ENCODE measurements at places on chromosomes 5 and 9.

- no peak for DNase-seq
These were observed 14.6 kb downstream of the HSPB3 start for GRCh38 chr5:54470128-54470527.

GRCh38 chr9:127424676-127424999, 456 bp downstream of the ZNF79 start:
- DNase-seq = no peak

GRCh38 chr9:2742214-2742613, 24.9 kb downstream of the KCNV2 start:
- no peak for DNase-seq

DNA sequence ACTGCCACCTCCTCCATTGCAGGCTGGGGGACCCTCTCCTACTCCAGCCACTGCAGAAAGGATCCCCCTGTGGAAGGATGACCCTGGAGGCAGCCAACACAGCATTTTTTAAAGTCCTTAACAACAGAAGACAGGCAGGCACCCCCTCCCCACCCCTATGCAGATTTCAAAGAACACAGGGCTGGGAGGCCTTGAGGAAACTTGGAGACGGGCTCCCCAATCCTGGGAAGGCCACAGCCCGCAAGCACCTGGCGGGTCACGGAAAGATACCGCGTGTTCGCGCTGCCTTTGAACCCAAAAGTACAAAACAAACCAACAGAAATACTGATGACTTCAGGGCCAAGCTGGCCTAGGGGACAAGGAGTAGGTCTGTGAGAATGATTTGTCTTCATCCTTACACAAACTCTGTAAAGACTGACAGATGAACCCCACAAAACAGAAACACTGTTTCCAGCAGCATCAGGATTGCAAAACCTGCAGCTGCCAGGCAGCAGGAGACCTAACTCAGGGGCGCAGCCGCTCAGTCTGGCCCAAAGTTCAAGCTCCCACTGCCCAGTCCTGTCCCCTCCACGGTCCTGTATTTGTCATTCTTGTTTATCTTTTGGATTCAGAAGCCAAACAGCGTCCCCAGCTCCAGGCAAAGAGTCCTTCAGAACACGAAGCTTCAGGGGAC, 13.8 kb downstream of the VAV2 start:
- no peak for DNase-seq

DNA sequence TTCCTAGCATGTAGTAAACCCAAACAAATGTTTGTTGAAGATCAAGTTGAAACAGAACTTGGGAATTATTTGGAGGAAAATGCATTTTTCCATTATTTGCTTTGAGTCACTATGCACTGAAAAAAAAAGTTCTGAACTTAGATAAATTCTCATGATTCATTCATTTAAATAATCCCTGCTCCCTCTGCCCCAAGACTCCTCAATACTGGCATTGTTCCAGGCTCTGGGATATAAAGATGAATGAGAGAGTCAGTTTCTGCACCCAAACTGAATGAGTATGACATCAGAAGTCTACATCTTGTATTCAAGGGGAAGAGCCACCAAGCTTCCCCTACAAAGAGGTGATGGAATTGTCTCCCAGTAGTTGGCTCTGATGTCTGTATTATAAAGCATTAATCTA, 123.9 kb downstream of the SEC61B start:
- DNase-seq = no peak

DNA sequence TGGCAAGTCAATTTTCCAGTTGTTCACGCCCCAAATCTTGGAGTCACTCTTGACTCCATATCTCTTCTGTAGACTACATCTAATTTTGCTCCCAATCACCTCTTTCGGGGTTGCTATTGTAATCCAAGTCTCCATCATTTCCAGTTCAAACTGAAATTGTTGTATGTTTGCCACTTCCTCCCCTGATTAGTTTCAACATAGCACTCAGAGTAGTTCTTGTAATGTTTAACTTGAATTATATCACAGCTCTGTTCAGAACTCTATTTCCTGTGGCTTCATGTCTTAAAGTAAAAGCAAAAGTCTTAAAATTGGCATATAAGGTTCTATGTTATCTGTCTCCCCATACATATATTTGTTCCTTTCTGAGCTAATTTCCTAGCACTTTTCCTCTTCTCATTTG, 348.5 kb upstream of the RIOK2 start:
- DNase-seq = no peak

GRCh38 chr9:17622141-17622540, 43.3 kb downstream of the SH3GL2 start:
- DNase-seq = no peak

DNA sequence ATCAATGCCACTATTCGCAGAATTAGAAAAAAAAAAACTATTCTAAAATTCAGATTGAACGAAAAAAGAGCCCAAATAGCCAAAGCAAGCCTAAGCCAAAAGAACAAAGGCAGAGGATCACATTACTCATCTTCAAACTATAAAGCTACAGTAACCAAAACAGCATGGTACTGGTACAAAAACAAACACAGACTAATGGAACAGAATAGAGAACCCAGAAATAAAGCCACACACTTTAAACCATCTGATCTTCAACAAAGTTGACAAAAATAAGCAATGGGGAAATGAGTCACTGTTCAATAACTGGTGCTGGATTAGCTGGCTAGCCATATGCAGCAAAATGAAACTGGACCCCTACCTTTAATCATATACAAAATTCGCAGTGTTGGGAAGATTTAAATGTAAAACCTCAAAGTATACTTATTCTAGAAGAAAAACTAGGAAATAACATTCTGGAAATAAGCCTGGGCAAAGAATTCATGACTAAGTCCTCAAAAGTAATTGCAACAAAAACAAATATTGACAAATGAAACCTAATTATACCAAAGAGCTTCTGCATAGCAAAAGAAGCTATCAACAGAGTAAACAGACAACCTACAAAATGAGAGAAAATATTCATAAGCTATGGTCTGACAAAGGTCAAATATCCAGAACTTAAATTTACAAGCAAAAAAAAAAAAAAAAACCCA, 153.7 kb downstream of the NDUFS4 start:
- no peak for DNase-seq

GRCh38 chr9:23682891-23683431, 143.1 kb downstream of the ELAVL2 start:
- DNase-seq = no peak

- no peak for DNase-seq
These were observed 47.7 kb downstream of the SH3RF2 start for GRCh38 chr5:145984072-145984471.

- peak; percentile 96 for DNase-seq
These were observed at the start of gene CAST for GRCh38 chr5:96661855-96662724. Gene CAST, plus strand, starts transcription at chr5:96662376. Its CDS starts 47 bp downstream, at chr5:96662423.

DNA sequence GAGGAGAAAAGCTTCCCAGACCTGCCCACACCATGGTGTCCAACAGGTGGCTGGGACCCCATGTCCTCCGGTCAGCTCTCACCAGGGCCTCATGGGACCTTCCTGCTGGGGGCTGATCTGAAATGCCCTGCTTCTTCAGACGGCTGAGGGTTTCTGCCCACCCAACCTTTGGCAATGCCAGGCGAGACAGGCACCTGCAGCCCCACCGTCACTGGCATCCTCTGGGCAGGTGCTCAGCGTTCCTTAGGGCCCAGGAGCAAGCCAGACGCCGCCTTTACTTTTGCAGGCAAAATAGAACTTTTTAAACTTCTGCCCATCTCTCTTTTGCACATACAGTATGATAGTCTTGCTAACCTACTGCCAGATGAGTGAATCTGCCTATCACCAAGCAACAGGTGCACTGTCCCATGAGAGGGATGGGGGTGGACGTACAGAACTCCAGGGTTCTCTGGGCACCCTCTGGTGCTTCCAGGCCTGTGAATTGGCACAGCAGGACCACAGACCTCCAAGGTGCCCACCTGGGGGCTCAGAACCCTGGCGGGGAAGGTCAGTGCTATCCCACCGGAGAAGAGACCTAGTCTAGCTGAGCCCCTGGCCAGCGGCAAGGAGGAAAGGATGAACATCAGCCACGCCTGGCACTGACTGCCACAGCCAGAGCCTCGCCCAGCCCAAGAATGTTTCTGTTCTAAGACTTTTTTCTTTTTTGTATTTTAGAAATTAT, 7.5 kb downstream of the OBP2B start:
- no peak for DNase-seq

- no peak for DNase-seq
These were observed 18.4 kb downstream of the TMEM38B start for GRCh38 chr9:105712773-105713172.

GRCh38 chr9:21585756-21586752, 103.9 kb upstream of the IFNE start:
- DNase-seq = no peak

DNA sequence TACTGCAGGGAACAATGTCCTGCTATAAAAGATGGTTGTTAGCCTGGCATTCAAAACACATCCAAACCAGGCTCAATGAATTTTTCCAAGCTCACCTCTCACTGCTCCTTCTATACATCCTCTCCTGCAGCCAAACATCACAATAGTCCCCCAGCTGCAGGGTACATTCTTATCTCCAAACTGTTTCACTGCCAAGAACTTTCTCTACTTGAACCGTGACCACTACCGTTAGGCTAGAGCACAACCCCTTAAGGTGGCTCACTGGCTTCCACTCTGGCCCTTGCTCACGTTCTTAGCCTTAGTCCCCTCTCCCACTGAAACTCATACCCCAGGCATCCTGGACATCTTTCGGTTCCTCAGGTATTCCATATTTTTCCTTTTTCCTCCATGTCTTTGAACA, 29.0 kb upstream of the ANXA6 start:
- DNase-seq = no peak

- no peak for DNase-seq
These were observed 51.3 kb upstream of the GOLPH3 start for GRCh38 chr5:32225445-32225844.

DNA sequence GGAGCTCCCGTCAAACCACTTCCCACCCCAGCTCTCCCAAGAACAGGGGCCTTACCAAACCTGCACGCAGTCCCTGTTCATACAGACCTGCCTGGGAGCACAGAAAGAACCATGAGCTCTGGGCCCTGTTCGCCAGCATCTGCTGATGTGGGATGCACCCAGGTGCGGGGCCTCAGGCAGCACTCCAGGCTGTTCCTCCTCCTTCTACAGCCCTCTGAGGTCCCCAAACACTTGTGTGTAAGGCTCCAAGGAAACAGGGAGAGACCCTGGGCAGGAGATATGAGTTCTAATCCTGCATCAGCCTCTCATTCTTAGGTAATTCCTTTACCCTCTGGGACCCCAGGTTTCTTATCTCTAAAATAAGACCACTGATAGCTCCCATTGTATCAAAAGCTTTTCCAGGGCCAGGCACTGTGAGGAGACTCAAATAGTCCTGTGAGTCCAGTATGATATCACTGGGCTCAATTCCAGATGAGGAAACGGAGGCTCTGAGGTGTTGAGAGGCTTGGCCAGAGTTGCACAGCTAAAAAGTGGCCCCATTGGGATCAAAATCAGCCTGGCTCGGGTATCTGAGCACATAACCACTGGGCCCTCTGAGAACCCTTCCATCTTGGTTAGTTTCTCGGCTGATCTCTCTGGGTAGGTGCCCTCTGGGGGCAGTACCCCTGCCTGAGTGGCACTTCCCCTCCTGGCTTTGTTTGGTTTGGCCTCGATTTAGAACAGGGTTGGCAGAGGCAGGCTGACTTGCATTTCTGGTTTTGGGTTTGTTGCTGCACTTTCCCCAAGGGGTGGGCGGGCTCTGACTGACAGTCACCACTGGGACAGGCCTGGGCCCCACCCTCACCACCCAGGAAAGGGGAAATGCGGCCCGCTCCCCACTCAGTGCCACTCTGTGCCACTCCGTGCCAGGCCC, 116.8 kb downstream of the RGS3 start:
- peak; percentile 68 for DNase-seq

GRCh38 chr9:132969783-132970182, 8.7 kb upstream of the GFI1B start:
- peak; percentile 58 for DNase-seq

- DNase-seq = no peak
These were observed 17.0 kb upstream of the ARHGAP26 start for GRCh38 chr5:142753116-142753631.

DNA sequence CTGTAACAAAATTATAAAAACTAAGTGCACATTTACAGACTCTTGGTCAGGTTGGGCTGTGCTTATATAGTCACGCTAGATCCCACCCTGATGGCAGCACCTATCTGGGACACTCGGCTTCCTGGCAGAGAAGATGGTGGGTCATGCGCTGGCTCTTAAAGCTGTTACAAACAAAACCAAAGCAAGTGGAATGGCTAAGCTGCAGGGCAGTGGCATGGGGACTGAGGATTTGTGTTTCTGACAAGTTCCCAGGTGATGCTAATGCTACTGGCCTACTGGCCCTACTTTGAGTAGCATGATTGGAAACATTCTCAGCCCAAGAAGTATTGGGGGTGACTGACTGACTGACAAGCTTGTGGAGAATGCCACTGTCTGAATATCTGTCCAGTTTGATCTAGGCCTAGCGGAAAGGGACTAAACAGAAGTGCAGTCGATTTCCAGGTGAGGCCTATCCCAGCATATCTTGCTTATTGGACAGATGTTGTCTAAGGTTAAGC, 8.3 kb downstream of the BTF3 start:
- peak; percentile 48 for DNase-seq

DNA sequence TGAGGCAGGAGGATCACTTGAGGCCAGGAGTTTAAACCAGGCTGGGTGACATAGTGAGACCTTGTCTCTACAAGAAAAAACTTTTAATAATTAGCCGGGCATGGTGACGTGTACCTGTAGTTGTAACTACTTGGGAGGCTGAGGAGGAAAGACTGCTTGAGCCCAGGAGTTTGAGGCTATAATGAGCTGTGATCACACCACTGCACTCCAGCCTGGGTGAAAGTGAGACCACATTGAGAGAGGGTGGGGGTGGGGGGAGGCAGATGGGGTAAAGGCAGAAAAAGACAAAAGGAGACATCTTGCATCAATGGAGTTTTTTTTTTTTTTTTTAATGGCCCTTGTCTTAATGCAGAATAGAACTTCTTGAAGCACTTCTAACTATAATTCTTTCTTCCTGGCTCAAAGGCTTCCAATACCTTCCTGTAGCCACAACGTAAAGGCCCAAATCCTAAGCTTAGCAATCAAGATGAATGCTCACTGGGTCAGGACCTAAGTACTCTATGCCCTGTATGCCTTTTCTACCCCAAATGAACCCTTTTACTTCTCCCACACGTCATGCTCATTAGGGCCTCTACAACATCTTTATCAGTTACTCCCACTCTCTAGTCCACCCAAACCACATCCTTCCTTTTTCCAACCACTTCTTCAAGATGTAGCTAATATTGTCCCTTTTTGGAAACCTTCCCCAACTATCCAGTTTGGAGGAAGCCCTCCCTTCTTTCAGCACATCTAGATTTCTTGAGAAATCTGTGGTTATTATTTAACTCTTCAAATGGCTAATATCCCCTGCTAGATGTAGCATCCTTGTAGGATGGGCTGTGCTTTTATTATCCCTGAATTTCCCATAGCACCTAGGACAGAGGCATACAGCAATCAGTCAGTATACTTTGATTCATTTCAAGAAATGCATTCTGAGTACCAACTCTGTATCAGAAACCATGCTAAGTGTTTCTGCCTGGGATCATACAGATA, 40.8 kb downstream of the CSF2 start:
- no peak for DNase-seq
